Brain (organoid and tissue), 16 donors: ENCODE measurements at places on chromosomes 3 and 15.

- no peak for DNase-seq
These were observed 50.8 kb downstream of the GPR176 start for GRCh38 chr15:39869254-39869653.

DNA sequence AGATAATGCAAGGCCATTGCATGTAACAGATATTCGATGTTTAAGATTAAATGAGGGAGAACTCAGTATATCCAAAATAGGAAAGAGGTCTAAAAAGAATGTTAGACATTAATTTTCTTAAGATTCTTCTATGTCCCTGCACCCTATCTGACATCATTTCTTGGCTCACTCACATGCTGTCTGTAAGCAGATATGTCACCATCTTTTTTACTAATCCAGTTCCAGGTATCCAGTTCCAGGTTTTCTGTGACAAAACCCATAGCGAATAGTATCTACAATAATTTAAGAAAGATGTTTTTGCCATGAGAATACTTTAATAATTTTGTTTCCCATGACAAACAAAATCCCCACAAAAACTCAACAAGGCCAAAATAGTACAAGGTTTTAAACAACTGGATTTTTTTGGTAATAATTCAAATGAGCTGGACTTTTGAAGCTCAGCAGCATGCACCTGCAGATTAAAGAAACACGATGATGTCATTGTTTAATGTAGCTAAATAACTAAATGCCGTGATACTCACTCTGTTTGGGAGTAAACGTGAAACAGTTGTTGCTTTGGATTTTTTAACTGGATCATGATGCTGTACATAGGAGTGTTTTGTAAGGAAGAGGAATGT, 867.6 kb downstream of the EPHA3 start:
- no peak for DNase-seq

DNA sequence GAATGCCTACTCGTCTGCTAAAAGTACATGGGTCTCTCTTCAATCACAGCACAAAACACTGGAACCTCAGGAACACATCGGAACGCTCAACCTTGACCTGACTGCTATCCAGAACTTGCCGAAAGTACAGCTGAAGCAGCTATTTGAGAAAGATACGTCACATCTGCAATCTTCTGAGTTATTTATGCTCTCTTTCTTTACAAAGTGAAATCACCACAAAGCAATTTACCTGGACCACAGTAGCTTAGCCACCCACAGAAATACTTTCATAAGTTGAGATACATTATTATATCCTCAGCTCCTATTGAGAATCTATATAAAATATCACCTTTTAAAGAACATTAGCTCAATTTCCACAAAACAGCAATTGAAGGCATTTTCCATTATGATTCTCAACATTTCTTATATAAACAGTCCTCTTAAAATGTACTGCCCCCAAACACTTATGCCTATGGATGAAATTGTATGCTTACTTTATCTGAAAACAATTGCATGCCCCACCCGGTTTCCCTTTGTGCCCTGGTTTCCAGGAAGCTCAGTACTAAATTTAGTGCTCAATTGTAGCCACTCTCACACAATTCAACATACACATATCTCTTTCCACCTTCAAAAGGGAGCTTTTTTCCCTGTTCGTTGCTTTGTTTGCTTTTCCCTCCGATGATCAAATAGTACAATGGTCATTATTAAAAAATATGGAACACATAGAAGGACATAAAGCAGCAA, 31.8 kb downstream of the HEG1 start:
- DNase-seq = no peak

GRCh38 chr3:47113669-47114365, 50.1 kb downstream of the SETD2 start:
- no peak for DNase-seq

DNA sequence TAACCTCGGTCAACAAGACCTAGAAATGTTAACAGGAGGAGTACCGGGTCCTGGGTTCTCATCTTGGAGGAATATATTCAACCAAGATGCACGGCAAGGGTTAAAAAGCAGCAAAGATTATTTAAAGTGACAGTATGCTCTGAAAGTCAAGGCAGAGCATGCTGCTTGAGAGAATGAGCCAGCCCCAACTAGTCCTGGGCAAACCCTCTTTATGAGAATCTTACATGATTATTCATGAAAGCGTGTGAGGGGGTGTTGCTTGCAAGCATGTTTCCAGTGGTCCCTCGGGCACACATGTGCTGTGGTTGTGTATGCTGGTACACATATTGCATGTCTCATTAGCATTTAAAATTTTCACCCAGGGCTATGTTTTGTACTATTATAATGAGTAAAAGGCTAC, 1445.6 kb downstream of the SI start:
- DNase-seq = no peak

DNA sequence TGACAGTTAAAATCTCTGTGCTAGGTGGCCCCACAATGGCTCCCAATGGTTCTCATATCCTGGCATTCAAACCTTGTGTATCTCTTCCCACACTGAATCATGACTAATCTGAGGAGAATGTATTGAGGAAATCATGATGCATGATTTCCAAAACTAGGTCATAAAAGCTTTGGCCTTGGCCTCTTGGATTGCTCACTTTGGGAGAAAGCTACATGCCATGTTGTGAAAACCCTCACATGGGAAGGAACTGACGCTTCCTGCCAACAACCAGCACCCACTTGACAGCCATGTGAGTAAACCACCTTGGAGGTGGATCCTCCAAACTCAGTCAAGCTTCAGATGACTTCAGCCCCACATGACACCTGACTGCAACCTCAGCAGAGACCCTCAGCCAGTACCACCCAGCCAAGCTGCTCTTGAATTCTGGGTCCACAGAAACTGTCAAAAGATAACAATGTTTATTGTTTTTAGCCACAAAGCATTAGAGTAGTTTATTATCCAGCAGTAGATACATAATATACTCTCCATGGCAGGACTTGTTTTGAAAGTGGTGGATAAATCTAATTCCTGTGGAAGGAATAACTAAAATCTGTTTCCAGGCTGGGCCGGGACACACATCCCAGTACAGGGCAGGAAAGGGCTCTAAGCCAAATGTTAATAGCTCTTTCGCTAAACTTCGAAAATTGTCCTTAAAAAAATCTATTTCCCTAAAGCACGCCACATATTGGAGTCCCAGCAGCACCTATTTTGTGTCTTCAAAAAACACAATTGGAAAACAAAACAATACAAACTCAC, 1.0 kb upstream of the ZNF620 start:
- no peak for DNase-seq
